NCI-H524 (cell line): ENCODE measurements at places on chromosomes 4 and X.

- DNase-seq: no peak
These were observed 230.5 kb downstream of the IDS start for GRCh38 chrX:149274516-149275105.

- DNase-seq: peak; percentile 30
These were observed 28.4 kb upstream of the TNIP3 start for GRCh38 chr4:121192480-121192879.

DNA sequence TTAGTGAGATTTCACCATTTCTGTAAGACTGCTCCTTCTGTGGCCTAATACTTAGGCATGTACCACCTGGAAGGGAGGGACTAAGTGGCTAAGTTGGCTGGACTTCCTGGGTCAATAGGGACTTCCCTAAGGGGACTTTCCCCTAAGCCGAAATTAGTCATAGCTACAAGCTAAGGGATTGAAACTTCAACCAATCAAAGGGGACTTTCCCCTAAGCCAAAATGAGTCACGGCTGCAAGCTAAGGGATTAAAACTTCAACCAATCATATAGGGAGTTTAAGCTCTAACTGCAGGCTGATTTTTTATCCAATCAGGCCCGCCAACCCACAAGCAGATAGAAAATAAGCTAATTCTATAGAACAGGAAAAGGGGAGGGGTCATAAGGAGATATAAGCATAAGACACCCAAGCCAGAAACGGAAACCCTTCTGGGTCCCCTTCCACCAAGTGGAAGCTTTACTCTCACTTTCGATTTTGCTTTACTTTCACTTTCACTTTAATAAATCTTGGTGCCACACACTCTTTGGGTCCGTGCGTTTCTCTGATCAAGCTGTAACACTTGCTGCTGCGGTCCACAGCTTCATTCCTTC, 382.8 kb downstream of the KLHL4 start:
- DNase-seq: no peak

DNA sequence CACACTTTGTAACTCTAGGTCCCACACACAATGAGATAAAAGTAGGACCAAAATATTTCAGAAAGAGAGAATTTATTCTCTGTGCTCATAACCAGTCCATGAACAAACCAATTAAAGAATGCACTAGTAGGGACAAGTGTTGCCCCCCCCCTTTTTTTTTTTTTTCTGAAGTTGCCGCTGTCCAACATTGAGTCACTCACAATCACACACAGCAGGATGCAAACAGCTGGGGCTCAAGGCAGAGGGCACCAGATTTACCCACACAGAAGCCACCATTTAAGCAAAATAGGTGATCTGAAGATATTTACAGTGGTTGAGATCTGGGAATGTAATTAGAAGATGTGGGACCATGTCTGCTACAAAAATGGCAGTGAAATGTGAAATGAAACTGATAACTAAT, 850.9 kb upstream of the SLIT2 start:
- no peak for DNase-seq

DNA sequence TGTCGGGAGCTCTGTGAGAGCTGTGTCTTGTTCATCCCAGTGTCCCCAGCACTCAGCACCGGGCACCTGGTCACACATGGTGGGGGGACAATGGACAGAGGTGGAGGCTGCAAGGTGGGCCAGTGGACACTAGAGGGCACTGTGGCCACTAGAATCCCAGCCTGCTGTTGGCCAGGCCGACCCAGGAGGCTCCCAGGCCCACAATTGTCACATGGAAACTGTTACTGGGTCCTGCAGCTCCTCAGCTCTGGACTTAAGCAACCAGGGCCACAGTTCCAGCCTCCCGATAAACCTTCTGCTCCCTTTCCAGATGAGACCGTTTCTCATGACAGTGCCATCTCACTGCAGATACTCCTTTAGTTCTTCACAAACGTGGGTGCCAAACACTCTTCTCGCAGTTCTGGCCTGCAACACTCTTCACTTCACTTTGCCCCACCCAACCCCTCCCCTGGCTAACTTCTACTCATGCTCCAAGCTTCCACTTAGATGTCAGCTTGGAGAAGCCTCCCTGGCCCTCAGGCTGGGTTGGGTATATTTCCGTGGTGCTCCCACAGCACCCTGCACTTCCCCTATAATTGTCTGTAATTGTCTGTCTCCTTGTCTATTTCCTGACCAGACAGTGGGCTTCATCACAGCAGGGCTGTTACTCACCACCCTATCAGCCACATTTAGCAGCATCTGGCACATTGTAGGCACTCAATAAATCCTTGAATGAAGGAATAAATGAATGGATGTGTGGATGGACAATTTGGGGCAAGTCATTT, 3.5 kb upstream of the IQSEC2 start:
- peak; percentile 43 for DNase-seq

GRCh38 chr4:147848634-147849033, 116.7 kb downstream of the ARHGAP10 start:
- no peak for DNase-seq

GRCh38 chrX:44570522-44570921, 27.9 kb upstream of the FUNDC1 start:
- DNase-seq: no peak

DNA sequence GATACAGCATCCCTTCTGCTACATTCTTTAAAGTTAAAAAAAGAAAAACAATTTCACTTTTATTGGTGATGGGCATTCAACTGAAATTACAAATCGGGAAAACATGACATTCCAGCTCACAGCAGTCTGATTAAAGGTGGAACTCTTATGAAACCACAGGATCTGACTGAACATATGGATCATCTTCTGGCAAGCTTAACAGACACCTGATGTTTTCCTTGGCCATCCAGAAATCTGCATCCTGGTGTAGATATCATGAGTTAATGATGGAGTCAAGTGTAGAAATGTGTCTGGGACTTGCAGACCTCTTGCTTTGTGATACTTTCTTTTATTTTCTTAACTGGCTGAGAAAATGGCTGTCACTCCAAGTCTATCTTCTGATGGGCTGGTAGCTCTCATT, 167.9 kb downstream of the CBR4 start:
- no peak for DNase-seq

- no peak for DNase-seq
These were observed 63.6 kb downstream of the PDLIM5 start for GRCh38 chr4:94515365-94515764.

GRCh38 chr4:173443121-173443520, 44.2 kb upstream of the SCRG1 start:
- DNase-seq: no peak

- no peak for DNase-seq
These were observed 4.7 kb downstream of the TMSB4X start for GRCh38 chrX:12979616-12980015.

- DNase-seq: no peak
These were observed 671 bp upstream of the EIF4E start for GRCh38 chr4:98929341-98930267.

DNA sequence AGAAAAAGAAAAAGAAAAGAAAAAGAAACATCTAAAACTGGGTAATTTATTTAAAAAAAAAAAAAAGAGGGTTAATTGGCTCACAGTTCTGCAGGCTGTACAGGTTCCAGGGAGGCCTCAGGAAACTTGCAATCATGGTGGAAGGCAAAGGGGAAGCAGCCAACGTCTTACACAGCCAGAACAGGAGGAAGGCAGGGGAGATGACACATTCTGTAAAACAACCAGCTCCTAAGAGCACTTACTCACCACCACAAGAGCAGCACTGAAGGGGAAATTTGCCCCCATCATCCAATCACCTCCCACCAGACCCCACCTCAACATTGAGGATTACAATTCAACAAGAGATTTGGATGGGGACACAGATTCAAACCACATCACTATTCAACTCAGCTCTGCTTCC, 36.8 kb upstream of the TMEM184C start:
- no peak for DNase-seq

DNA sequence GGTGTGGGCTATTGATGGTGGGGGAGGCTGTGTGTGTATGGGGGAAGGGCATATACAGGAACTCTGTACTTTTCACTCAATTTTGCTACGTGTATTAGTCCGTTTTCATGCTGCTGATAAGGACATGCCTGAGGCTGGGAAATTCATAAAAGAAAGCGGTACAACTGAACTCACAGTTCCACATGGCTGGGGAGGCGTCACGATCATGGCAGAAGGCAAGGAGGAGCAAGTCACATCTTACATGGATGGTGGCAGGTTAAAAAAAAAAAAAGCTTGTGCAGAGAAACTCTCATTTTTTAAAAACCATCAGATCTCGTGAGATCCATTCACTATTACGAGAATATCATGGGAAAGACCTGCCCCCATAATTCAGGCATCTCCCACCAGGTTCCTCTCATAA, 152.3 kb downstream of the NEK1 start:
- DNase-seq: no peak

DNA sequence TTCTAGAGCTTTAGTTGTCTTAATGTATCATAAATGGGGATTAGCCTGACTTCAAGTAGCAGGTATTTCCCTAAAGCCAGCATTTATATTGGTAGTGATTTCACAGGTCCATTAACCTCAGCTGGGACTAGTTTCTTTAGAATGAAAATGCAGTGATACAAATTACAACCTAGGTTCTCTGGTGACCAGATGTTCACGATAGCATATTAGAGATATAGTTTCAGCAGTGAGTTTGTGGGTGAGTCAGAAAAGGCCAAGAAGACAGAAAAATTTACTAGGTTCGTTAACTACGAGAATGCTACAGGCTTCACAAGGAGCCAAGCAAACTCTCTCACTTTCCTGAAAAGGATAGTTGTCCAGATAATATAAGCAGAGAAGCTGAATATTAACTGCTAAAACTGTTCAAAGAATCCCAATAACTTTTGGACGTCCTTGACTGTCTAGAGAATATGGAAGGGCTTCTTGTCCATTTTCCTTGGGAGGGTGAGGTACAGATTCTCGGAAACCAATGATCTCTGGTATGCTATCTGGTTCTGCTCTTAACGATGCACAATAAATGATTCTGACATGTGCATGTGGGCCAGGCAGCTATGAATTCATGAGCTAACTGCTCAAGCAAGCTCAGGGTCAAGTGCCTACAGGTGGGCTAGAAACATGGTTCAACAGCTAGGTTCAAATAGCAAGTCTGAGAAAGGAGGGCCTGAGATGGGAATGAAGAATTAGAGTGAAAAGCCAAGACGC, 6.0 kb upstream of the SPCS3 start:
- no peak for DNase-seq

DNA sequence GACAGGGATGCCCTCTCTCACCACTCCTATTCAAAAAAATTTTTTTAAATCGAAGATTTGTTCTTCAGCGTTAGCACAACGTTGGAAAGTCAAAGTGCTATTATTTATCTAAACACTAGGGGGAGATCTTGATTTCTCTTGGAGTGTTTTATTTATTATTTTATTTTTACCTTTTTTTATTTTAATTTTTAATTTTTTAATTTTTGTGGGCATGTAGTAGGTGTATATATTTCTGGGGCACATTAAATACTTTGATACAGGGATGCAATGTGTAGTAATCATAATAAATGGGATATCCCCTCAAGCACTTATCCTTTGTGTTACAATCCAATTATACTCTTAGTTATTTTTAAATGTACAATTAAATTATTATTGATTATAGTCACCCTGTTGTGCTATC, 37.4 kb upstream of the SLC10A4 start:
- peak; percentile 10 for DNase-seq

GRCh38 chrX:40078489-40079227, 19.1 kb downstream of the BCOR start:
- DNase-seq: no peak

DNA sequence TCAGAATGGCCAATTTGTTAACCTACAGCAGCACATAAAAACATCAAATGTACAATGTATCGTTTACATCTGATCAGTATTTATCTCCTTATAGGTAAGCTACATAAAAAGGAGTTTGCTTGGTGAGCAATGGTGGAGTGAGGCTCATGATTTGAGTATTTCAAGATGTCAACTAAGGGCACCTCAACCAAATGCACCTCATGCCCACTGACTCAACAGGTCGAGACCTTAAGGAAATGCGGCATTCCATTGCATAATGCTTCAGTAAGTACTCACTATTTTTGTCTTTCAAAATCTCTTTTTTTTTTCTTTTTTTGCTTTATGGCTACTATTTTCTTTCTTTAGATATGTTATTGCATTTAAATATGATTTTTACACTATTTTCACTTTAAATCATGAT, 181.0 kb upstream of the TLL1 start:
- no peak for DNase-seq

DNA sequence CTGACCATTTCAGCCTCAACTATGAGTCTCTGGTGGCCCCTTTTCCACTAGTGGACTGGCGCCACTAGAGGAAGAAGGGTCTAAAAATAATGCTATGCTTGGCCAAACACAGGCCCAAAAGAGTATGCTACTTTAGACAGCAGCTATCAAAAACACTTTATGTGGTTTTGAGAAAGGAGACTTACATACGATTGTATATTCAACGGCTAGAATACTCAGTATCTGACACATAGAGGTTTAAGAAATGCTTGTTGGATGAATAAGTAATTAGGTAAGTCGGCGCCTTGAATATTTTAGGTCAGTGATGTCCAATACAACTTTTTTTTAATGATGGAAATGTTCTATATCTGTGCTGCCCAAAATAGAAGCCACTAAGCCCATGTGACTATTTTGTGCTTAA, 25.7 kb upstream of the TMPRSS11A start:
- no peak for DNase-seq

DNA sequence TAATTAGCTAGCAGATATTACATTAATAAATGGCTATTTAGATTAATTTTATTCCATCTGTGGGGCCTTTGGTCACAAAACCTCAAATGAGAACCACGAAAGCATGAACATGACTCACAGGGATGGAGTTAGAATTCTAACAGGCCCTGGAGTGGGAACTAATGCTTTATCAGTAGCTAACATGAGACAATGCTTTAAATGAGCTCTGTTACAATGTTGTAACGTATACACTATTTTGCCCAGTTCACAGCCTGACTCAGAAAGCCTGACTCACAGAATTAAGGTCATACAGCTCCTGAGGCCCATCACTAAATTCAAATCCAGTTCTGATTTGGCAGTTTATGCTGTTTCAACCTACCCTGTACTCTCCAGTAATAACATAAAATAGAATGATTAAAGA, 23.2 kb downstream of the VEGFC start:
- DNase-seq: no peak

- no peak for DNase-seq
These were observed 28.6 kb upstream of the KIAA1210 start for GRCh38 chrX:119156241-119156640.

DNA sequence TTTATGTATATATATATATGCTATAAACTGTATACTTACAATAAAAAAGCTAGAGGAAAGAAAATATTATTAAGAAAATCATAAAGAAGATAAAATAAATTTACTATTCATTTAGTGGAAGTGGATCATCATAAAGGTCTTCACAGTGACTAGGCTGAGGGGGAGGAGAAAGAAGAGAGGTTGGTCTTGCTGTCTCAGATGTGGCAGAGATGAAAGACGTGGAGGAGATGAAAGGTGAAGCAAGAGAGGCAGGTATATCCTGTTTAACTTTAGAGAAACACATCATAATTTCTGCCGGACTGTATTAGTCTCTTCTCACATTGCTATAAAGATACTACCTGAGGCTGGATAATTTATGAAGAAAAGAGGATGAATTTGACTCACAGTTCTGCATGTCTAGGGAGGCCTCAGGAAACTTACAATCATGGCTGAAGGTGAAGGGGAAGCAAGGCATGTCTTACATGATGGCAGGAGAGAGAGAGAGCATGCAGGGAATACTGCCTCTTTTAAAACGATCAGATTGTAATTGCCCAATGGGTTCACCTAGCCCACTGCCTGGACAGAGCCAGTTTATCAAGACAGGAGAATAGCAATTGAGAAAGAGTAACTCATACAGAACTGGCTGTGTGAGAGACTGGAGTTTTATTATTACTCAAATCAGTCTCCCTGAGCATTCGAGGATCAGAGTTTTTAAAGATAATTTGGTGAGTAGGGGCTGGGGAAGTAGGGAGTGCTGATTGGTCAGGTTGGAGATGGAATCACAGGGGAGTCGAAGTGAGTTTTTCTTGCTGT, 22.1 kb upstream of the RRAGB start:
- DNase-seq: no peak
